ENCODE measurements at places on chromosomes 7 and 10.

GRCh38 chr7:106569500-106569929 is 91.4 kb downstream of the CCDC71L start:
- no peak for DNase-seq

DNA sequence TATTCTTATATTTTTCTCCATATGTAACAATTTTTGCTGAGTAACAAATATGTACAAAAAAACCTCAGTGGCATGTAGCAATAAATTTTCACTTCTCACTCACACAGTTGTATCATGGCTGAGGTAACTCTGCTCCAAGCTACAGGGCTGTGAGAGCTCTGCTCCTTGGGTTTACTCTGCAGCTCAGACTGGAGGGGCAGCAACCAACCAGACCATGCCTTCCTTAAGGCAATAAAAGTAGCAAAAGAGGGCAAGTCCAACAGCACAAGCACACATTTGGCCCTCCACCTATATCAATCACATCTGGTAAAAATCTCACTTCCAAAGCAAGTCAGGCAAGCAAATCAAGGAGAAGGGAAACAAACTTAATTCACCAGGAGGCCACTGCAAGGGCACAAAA is 102.9 kb downstream of the CRPPA start:
- DNase-seq = no peak

- DNase-seq = no peak
Measured at GRCh38 chr10:107423903-107424302, 259.4 kb upstream of the SORCS1 start.

- DNase-seq = peak; percentile 90
Measured at GRCh38 chr10:128069351-128070051, 56.7 kb downstream of the MKI67 start.

DNA sequence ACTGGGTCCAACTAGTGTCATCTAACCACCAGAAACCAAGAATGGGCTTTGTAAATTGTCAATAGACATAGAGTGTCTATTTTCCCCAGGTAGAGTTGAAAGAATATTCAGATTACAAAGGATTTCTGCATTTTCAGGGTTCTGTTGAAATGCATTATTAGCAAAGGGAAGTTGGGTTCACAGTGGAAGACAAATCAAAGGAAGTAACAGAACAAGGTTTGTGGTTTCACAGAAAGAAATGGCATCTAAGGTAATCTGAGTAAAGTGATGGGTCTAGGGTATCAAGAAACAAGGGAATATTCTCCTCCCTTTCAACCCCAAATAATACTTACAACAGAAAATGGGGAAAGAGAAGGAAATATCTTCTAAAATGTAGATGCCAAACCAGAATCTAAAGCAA is 25.8 kb downstream of the CEP41 start:
- no peak for DNase-seq

- DNase-seq = peak; percentile 85
Measured at GRCh38 chr7:36128448-36129047, 24.5 kb upstream of the EEPD1 start.

GRCh38 chr7:13551503-13551902 is 438.0 kb downstream of the ETV1 start:
- DNase-seq = peak; percentile 15

DNA sequence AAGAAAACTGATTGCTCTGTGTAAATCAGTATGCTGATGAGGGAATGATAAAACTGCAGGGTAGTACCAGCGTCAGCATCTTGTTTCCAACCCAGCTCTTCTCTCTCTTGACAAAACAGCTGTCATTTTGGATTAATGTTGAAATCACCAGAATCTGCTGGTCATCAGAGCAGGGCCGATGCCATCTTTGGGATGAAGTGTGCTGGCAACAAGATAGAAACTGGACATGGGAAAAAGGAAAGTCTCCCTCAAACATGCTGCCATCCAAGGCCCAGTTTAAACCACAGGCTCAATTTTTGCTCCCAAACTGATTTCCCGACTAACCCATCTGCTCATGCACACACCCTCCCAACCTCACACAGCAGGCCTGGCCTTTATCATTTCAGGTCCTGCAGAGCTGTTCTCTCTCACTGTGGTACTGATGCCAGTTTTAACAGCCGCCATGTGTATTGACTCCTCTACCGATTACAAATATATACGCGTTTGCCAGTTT is 285.2 kb downstream of the AUTS2 start:
- no peak for DNase-seq
